Vagina (tissue), 2 donors: ENCODE measurements at places on chromosomes 11 and 22. TPM values are rescaled to one million over a fixed set of nuclear protein-coding genes. Genes with fewer than 3 reads are reported as not detected.
A peak's percentile ranks its signal among the peaks of the same experiment; 100 is the strongest.

GRCh38 chr11:107157809-107158187, 139.5 kb upstream of the GUCY1A2 start:
- H3K27ac ChIP-seq: no peak overlapping the region
- no peaks in the 10 kb centered on the region for H3K27me3 ChIP-seq
- H3K4me3 ChIP-seq: no peak overlapping the region
- no peaks in the 10 kb centered on the region for H3K36me3 ChIP-seq

DNA sequence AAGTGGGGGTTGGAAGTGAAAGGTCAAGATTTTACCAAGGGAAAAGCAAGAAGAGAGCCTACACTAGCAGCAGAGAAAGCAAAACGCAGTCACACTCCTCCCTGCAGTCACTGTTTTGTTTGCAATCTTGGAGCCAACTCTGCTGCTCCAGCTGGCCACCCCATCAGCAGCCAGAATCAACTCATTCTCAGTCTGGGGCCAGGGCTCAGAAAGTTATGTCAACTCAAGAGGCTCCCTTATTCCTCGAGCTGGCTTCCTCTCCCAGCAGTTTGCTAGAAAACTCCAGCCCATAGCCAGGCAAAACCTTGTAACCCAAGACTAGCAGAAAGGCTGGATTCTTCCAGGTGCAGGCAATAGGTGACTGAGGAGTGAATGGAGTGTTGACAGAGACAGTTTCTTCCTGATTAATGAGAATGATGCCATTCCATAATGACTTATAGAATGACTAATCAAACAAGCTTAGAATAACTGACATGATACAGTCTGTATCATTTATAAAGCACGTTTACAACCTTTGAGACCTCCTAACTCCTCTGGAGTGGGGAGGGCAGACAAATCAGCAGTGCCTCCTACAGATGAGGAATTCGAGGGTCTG, 53.4 kb downstream of the P4HA3 start:
- peaks cover 13% of the 10 kb centered on the region for H3K36me3 ChIP-seq
- no peak overlapping the region for H3K4me3 ChIP-seq
- peaks cover 15% of the 10 kb centered on the region for H3K4me1 ChIP-seq

GRCh38 chr11:132095230-132096131, 725.1 kb downstream of the NTM start:
- DNase-seq: no peak
- no peaks in the 10 kb centered on the region for H3K27me3 ChIP-seq
- H3K4me1 ChIP-seq: no peaks in the 10 kb centered on the region
- no peaks in the 10 kb centered on the region for H3K36me3 ChIP-seq
- H3K4me3 ChIP-seq: no peak overlapping the region

DNA sequence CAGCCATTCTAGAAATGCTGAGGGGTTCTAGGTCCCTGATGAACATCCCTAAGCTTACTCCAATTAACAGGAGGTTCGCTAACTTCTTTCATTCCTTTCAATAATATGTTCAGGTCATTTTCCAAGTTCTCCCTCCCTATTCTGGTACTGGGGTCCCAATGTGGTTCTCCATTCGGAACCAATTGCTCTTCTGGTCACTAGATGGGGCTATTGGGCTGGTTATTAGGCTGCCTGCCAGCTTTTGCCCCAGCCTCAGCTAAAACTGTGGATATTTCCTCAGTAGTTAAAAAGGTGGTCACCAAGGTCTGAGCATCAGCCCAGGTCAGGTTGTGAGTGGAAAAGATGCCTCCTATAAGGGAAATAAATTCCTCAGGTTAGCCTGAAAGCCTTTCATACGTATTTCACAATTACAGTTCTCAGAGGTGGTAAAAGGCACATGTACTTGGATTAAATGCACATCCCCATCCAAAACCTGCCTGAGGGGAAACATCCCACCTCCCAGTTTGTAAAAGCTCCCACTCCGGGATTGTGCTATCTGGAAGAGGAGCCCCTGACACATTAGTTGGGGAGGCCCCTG, 161.1 kb upstream of the CCDC179 start:
- DNase-seq: no peak
- H3K36me3 ChIP-seq: no peaks in the 10 kb centered on the region
- no peak overlapping the region for H3K27ac ChIP-seq
- no peak overlapping the region for H3K4me3 ChIP-seq
- no peaks in the 10 kb centered on the region for H3K27me3 ChIP-seq
- no peaks in the 10 kb centered on the region for H3K4me1 ChIP-seq

DNA sequence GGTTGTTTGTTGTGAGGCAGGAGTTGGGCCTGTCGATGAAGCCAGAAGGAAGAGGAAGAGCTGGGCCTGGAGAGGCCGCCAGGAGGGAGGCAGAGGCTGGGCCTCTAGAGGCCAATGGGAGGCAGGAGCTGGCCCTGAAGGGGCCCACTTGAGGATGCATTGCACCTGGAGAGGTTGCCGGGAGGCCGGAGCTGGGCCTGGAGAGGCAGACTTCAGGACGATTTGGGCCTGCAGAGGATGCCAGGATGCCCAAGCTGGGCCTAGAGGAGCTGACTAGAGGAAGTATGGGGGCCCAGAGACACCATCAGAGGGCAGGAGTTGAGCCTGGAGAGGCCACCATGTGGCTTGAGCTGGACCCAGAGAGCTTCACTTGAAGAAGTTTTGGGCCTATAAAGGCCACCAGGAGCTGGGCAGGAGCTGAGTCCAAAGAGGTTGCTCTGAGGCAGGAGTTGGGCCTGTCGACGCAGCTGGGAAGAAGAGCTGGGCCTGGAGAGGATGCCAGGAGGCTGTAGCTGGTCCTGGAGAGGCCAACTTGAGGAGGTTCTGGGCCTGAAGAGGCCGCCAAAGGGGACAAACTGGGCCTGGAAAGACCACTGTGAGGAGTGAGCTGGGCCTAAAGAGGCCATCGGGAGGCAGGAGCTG, 39.0 kb downstream of the OR4C45 start:
- no peaks in the 10 kb centered on the region for H3K36me3 ChIP-seq
- no peak overlapping the region for H3K27ac ChIP-seq
- no peaks in the 10 kb centered on the region for H3K27me3 ChIP-seq
- no peaks in the 10 kb centered on the region for H3K4me1 ChIP-seq
- no peak for DNase-seq
- no peak overlapping the region for H3K4me3 ChIP-seq

GRCh38 chr11:26719289-26719973, 2.4 kb downstream of the SLC5A12 start:
- DNase-seq: no peak
- H3K36me3 ChIP-seq: no peaks in the 10 kb centered on the region
- no peak overlapping the region for H3K4me3 ChIP-seq
- no peaks in the 10 kb centered on the region for H3K27me3 ChIP-seq

DNA sequence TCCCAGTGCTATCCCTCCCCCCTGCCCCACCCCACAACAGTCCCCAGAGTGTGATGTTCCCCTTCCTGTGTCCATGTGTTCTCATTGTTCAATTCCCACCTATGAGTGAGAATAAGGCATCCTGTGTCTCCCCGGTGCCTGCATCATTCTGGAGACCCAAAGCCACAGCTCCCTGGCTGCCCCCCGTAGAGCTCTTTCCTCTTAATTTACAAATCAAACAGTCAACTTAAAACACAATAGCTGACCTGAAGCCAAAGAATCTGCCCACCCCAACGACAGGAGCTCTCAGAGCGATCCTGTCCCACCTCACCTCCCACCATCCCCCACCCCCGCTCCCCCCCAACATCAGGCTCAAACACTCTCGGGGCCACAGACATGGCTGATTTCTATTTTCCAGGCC, 558.3 kb downstream of the BRD1 start:
- H3K4me3 ChIP-seq: no peak overlapping the region
- H3K4me1 ChIP-seq: no peaks in the 10 kb centered on the region
- H3K27me3 ChIP-seq: no peaks in the 10 kb centered on the region
- no peak overlapping the region for H3K27ac ChIP-seq
- H3K36me3 ChIP-seq: no peaks in the 10 kb centered on the region
- DNase-seq: no peak

GRCh38 chr22:24063361-24063760, 52.3 kb downstream of the CABIN1 start:
- no peak overlapping the region for H3K4me3 ChIP-seq
- H3K36me3 ChIP-seq: peaks cover 59% of the 10 kb centered on the region
- H3K4me1 ChIP-seq: peaks cover 14% of the 10 kb centered on the region
- no peaks in the 10 kb centered on the region for H3K27me3 ChIP-seq
- no peak overlapping the region for H3K27ac ChIP-seq

GRCh38 chr11:10941871-10942270, 84.0 kb upstream of the ZBED5 start:
- no peaks in the 10 kb centered on the region for H3K36me3 ChIP-seq
- no peaks in the 10 kb centered on the region for H3K4me1 ChIP-seq
- H3K4me3 ChIP-seq: no peak overlapping the region
- no peaks in the 10 kb centered on the region for H3K27me3 ChIP-seq

GRCh38 chr11:40186437-40187263, 1272.8 kb downstream of the LRRC4C start:
- no peak overlapping the region for H3K27ac ChIP-seq
- H3K27me3 ChIP-seq: no peaks in the 10 kb centered on the region
- no peak overlapping the region for H3K4me3 ChIP-seq
- H3K4me1 ChIP-seq: no peaks in the 10 kb centered on the region

GRCh38 chr22:19943082-19944026, 1.7 kb upstream of the TXNRD2 start:
- H3K4me1 ChIP-seq: peaks cover 64% of the 10 kb centered on the region
- H3K27me3 ChIP-seq: no peaks in the 10 kb centered on the region
- H3K4me3 ChIP-seq: peak overlapping the region; percentile 89

The SSTR3 gene
- total RNA-seq: not detected

The DGCR6 gene
- 1.5 TPM for total RNA-seq
